ENCODE measurements at places on chromosomes 3 and 15. TPM values are rescaled to one million over a fixed set of nuclear protein-coding genes. Genes with fewer than 3 reads are reported as not detected.

DNA sequence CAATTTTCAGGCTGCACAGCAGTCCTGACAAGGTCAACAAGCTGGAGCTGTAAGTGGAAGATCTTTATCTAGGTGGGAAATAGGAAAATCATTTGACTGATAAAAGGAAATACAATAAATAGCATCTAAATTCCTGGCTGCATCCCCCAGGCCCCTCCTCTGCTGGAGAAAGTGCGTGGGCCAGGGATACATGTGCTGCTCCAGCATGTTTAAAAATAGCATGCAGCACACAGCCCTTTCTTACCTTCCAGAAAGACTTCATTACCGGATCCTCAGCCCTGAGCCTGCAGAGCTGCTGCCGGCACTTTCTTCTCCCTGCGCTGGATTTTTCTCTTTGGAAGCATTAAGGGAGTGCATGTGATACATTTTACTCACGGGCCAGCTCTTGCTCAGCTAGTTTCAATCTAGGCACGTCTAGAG, 77.3 kb downstream of the HMG20A start:
- no peaks in the 10 kb centered on the region for H3K27me3 ChIP-seq
- H3K4me1 ChIP-seq, result peaks cover 7% of the 10 kb centered on the region
- DNase-seq, result no peak
- no peak overlapping the region for H3K4me3 ChIP-seq
- H3K36me3 ChIP-seq, result no peaks in the 10 kb centered on the region

DNA sequence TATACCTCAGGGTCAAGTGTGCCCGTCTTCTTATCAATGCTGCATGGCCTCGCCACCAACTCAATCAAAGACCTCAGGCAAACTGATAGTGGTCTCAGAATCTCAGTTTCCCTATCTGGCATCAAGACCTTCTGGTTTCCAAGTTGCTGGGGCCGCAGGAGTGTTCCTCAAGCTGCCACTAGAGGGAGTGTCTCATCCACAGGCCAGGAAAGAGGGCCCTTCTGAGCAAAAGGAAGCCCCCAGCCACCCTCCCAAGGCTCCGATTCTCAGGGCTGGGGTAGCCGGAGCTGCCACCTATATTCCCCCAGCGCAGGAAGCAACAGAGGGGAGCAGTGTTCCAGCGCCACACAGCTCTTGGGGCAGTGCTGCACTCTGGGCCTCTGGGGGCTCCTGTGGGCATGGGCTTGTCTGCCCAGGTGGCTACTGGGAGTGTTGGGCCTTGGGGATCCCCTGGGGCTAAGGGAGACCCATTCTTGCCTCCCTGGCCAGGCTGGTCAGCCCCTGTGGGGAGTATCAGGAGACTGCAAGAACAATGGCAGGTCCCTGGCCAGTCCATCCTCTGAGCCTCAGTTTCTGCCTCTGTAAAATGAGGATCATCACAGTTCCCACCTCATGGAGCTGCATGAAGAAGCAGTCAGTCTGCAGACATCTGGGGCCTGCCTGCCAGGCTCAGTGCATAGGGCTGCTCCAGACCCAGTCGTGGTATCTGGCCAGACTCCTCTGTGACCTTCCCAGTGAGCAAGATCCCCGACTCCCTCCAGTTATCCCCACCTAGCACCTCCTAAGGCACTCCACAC, 23.4 kb upstream of the SEC13 start:
- no peak overlapping the region for H3K4me3 ChIP-seq
- no peaks in the 10 kb centered on the region for H3K36me3 ChIP-seq
- DNase-seq, result no peak

- H3K4me3 ChIP-seq, result no peak overlapping the region
- no peak overlapping the region for H3K27ac ChIP-seq
- no peaks in the 10 kb centered on the region for H3K4me1 ChIP-seq
- no peak for DNase-seq
- H3K36me3 ChIP-seq, result no peaks in the 10 kb centered on the region
- no peaks in the 10 kb centered on the region for H3K27me3 ChIP-seq
Observed at GRCh38 chr3:119148493-119149180, 2.7 kb downstream of the TEX55 start.

GRCh38 chr3:165522386-165522785, 314.8 kb downstream of the BCHE start:
- DNase-seq, result no peak
- no peak overlapping the region for H3K4me3 ChIP-seq
- H3K27ac ChIP-seq, result no peak overlapping the region
- H3K36me3 ChIP-seq, result no peaks in the 10 kb centered on the region

DNA sequence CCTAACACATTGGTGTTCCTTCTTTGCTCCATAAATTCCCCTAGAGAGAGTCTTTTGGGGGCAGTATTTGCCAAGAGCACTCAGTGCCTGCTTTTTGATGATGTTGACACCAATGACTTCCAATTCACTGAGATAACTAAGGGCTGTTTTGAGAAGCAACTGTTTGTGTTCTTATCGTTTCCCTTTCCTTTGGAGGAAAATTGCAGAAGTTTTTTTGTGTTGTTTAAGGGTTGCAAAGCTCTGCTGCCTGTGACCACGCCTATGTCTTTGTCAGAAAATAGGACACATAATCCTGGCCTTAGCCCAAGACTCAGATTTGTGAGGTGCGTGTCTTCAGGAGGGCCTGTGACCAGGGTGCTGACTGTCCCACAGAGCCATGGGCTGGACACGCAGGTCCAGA, 99.6 kb downstream of the FAM43A start:
- DNase-seq, result no peak
- no peaks in the 10 kb centered on the region for H3K4me1 ChIP-seq
- H3K36me3 ChIP-seq, result no peaks in the 10 kb centered on the region
- no peaks in the 10 kb centered on the region for H3K27me3 ChIP-seq

GRCh38 chr15:34335176-34336032, 2.2 kb downstream of the SLC12A6 start:
- H3K4me3 ChIP-seq, result no peak overlapping the region
- no peaks in the 10 kb centered on the region for H3K27me3 ChIP-seq
- H3K27ac ChIP-seq, result no peak overlapping the region
- H3K4me1 ChIP-seq, result peaks cover 20% of the 10 kb centered on the region
- H3K36me3 ChIP-seq, result peaks cover 14% of the 10 kb centered on the region

- peaks cover 21% of the 10 kb centered on the region for H3K27me3 ChIP-seq
- no peak within 1 kb of the TSS for H3K27ac ChIP-seq
- H3K36me3 ChIP-seq, result no peaks in the 10 kb centered on the region
- no peak for DNase-seq
Observed at GRCh38 chr3:46242120-46242519, at the start of gene CCR3. TSS of gene CCR3 (plus strand) at chr3:46242460. CDS start at chr3:46265159, 22,699 bp downstream.

DNA sequence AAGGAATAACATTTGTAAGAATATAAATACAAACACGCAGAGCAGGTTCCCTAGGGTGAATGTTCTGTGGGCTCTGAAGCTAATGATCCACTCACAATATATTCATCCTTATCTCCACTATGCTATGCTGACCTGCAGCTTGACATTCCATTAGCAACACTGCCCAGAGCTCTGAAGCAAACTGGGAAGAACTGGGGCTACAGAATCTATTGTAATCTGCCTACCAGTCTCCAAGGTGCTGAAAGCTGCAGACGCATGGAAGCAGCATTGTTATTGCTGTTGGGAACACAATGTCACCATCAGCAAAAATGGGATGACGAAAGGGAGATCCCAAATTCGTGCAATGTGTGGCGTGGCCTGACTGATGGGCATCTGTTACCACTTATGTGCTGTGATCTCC, 316.7 kb upstream of the RORA start:
- no peaks in the 10 kb centered on the region for H3K4me1 ChIP-seq
- no peaks in the 10 kb centered on the region for H3K27me3 ChIP-seq
- no peak overlapping the region for H3K27ac ChIP-seq
- no peaks in the 10 kb centered on the region for H3K36me3 ChIP-seq
- no peak overlapping the region for H3K4me3 ChIP-seq
- no peak for DNase-seq

DNA sequence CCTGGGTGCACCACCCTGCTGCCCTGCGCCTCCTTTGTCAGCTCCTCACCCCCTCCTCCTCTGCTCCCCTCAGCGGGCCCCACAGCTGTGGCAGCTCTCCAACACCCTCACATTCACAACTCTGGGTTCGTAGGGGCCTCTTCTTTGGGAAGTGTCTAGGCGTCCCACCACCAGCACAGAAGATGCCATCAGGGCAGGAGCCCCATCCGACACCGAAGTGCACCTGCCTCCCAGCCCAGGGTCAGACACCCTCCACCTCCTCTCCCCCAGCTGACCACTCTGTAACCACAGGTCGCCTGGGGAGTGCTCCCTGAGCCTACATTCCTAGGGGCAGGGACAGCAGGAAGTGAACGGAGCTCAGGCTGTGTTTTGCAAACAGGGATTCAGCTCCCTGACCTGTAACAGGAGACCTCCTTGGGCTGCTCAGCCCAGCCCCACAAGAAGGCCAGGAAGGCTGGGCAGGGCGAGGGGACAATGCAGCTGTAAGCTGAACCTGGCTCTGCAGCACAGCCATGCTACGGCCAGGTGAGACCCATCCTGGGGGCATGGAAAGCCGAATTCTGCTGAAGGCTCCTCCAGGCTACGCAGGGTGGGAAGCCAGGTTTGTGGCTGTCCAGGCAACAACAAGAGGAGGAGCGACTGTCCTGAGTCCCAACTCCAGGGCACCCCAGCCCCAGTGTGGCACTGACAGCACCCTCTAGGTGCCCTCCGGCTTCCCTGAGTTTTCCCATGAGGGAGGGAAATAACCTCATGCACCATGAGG, 269.0 kb downstream of the GOLGA6L6 start:
- H3K27me3 ChIP-seq, result no peaks in the 10 kb centered on the region
- H3K4me1 ChIP-seq, result no peaks in the 10 kb centered on the region
- H3K36me3 ChIP-seq, result no peaks in the 10 kb centered on the region
- no peak overlapping the region for H3K4me3 ChIP-seq

- no peaks in the 10 kb centered on the region for H3K4me1 ChIP-seq
- no peaks in the 10 kb centered on the region for H3K36me3 ChIP-seq
- DNase-seq, result no peak
- no peaks in the 10 kb centered on the region for H3K27me3 ChIP-seq
- H3K4me3 ChIP-seq, result no peak overlapping the region
Observed at GRCh38 chr3:147197739-147198138, 208.6 kb downstream of the ZIC4 start.

DNA sequence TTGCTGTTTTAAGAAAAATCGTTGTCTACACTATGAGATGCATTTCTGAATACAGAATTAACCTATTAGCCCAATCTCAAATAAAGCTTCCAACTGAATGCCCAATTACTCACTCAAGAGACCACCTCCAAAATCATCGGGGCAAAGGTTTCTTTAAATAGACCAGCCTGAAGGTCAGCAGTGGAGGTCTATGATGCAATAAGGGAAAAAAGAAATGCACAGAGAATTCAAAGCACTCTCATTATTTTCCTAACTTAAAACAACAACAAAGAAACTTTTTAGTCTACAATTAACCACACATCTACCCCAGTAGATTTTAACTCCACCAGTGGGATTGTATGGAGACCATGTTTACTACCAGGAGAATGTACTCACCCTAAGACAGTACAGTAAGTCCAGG, 657.7 kb upstream of the CCDC54 start:
- no peak overlapping the region for H3K4me3 ChIP-seq
- no peaks in the 10 kb centered on the region for H3K27me3 ChIP-seq
- no peaks in the 10 kb centered on the region for H3K36me3 ChIP-seq
- no peak for DNase-seq
- H3K27ac ChIP-seq, result no peak overlapping the region

DNA sequence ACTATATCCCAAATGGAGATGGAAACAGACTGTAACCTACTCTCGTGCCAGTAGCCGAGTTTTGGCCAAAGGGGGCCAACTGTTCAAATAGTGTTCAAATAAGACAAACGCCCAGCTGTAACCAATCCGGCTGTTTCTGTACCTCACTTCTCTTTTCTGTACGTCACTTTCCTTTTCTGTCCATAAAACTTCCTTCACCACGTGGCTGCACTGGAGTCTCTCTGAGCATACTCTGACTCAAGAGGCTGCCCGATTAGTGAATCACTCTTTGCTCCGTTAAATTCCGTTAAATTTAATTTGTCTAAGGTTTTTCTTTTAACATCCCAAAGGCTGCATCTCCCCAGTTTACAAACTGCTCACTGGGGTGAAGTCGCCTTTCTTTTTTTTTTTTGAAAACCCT, 219.2 kb upstream of the P2RY1 start:
- H3K27me3 ChIP-seq, result no peaks in the 10 kb centered on the region
- H3K36me3 ChIP-seq, result no peaks in the 10 kb centered on the region
- H3K4me3 ChIP-seq, result no peak overlapping the region
- no peak overlapping the region for H3K27ac ChIP-seq

DNA sequence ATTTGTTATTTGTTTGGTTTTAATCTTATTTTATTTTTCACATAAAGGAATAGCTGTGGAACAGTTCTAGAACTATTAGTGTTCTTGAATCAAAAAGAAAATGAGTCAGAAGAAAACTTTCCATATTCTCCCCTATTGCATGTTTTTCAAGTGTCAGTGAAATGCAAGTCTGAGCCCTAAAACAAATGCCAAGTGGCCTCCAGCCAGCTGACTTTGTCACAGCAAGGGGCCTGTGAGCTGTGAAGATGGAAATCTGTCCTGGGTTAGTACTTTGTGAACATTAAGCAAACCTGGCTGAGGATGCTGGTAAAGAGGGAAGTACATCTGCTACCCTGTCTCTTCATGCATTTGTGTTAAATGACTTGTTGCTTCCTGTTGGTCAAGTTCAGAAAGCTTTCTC, 14.2 kb downstream of the LRRC49 start:
- H3K4me3 ChIP-seq, result no peak overlapping the region
- no peaks in the 10 kb centered on the region for H3K36me3 ChIP-seq
- H3K27ac ChIP-seq, result no peak overlapping the region
- H3K27me3 ChIP-seq, result no peaks in the 10 kb centered on the region
- DNase-seq, result no peak

DNA sequence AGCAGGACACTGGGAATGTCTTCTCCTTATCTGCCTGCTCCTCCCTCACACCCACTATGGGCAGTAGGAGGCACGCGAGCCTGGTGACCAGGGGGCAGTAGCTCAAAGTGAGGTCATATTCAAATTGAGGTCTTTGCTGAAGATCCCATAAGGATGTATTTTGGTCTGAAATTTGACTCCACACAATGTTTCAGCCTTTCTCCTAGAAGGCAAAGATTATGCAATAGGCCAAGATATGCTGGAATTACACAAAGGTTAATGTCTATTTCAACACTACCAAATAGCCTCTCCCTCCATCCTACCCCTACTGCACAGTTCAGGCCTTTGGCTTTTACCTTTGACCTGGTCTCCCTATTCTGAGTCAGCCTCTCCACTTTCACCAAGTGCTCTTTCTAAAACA, 203.0 kb downstream of the TIGIT start:
- no peaks in the 10 kb centered on the region for H3K27me3 ChIP-seq
- DNase-seq, result no peak
- peaks cover 3% of the 10 kb centered on the region for H3K36me3 ChIP-seq
- H3K4me3 ChIP-seq, result no peak overlapping the region

Gene C3orf62
- 5.9 TPM for total RNA-seq

Gene PRSS50
- not detected for total RNA-seq

Gene ESYT3
- total RNA-seq, result 0.05 TPM

Gene LYSMD4
- total RNA-seq, result 8.6 TPM

Gene ISL2
- 11.6 TPM for total RNA-seq

Gene RTF1
- 27.5 TPM for total RNA-seq
